ENCODE measurements at places on chromosomes 3 and 15. TPM values are rescaled to one million over a fixed set of nuclear protein-coding genes. Genes with fewer than 3 reads are reported as not detected.

Gene SNX22
- 6.3 TPM for total RNA-seq

- DNase-seq: no peak
Observed at GRCh38 chr3:42804831-42805132, 492 bp upstream of the HIGD1A start.

- peak; percentile 24 for DNase-seq
Observed at GRCh38 chr3:194671511-194671899, 486 bp downstream of the LSG1 start.

- DNase-seq: peak; percentile 6
Observed at GRCh38 chr15:85615930-85616329, 178.8 kb downstream of the KLHL25 start.

DNA sequence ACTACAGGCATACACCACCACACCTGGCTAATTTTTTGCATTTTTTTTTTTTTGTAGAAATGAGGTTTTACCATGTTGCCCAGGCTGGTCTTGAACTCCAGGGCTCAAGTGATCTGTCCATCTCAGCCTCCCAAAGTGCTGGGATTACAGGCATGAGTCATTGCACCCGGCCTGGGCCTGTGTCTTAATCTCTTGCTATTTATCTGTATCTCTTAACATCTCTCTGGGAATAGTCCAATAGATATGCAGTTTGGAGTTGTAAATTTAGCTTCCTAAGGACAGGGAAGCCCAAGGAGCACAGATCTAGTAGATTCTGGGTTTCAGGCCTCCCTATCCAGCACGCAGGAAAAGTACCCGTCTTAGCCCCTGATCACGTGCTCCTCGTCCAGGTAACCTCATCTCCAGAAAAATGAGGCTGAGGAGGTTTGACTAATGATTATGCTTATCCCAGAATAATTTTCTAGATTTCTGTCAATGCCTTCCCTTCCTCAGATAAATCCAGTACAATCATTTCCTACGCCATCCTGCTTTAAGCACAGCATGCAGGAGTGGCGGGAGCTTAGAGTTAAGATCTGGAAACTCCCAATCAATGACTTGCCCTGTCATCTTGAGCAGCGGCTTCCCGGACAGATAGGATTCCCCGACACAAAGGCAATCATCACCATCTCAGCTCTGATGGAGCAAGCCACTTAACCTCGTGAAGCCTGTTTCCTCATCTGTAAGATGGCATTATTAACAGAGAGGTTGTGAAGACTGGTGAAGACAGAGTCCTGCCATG, 12.3 kb upstream of the CTDSPL start:
- DNase-seq: no peak

Gene CLDN1
- total RNA-seq: 0.20 TPM

Gene NCEH1
- 11.5 TPM for total RNA-seq

DNA sequence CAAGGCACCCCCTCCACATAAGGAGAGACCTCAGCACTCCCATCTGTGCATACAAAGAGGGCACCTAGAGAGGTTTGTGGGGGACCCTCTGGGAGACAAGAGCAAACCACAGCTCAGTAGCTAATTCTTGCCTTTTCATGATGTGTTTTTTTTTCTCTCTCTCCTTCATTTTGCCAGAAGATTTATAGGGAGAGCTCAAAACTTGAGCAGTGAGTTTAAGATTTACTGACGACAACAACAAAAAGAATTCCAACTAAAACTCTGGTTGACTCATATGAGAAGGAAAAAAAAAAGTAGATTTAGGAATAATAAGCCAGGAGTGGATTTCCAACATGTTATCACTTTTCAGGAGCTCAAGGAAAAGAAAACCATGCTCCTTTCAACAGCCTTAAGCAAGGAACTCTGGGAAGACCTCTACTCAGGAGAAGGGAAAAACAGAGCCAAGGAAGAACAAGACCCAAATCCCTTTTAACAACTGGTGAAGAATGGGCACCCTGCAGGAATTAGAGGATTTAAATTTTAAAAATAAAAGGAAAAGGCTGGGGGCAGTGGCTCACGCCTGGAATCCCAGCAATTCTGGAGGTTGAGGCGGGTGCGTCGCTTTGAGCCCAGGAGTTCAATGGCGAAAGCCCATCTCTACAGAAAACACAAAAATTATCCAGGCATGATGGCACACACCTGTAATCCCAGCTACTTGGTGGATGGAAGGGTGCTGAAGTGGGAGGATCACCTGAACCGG, 58.2 kb upstream of the RAD18 start:
- no peak for DNase-seq

GRCh38 chr15:62545467-62546227, 380.6 kb upstream of the C2CD4B start:
- no peak for DNase-seq

Gene TRIM71
- 0.17 TPM for total RNA-seq

Gene CAMP
- total RNA-seq: not detected

- DNase-seq: no peak
Observed at GRCh38 chr3:70603103-70603502, 290.7 kb upstream of the MDFIC2 start.

Gene NBEAL2
- total RNA-seq: 72.9 TPM

DNA sequence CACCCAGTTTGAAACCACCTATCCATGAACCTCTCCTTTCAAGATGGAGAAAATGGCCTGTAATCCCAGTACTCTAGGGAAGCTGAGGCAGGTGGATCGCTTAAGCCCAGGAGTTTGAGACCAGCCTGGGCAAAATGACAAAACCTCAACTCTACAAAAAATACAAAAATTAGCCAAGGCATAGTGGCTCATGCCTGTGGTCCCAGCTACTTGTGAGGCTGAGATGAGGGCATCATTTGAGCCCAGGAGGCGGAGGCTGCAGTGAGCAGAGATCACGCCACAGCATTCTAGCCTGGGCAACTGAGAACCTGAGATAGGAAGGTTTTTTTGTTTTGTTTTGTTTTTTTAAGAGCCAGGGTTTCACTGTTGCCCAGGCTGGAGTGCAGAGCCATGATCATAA, 5.4 kb downstream of the TKT start:
- no peak for DNase-seq

- no peak for DNase-seq
Observed at GRCh38 chr3:53591646-53592045, 97.2 kb downstream of the CACNA1D start.

- DNase-seq: no peak
Observed at GRCh38 chr15:80461356-80462095, 57.3 kb downstream of the ARNT2 start.

DNA sequence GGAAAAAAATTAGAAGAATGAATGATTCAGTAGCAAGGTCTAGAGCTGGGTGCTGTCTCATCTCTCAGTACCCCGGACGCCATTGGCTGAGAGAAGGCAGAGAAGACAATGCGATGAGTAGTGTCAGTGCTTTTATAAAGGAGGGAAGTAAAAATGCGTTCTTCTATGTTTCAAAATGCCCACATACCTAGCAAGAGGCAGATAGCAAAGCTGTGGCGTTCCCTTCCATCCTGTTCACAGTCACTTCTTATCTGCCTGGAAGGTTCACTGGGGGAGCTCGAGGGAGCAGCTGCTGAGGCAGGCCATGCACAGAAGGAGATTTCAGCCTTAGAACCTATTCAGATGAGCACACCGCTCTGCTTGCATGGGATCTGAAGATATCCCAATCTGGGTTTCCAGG, 234.0 kb downstream of the RPLP1 start:
- DNase-seq: no peak

DNA sequence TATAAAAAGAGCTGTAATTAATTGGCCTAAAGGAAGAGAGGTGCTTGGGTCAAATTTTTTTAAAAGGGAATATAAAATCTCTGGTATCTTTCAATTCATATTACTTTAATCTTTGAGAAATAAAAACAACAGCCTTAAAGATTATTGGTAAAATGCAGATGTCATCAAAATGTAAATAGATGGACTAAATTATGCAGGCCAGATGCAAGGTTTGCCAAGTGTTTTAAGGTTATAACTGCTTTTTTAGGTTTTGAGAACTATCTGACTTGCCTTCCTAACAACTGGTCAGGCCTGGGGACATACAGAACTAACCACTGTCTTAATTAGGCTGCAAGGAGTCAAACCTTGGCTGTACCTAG, 20.0 kb upstream of the OR5H1 start:
- no peak for DNase-seq

DNA sequence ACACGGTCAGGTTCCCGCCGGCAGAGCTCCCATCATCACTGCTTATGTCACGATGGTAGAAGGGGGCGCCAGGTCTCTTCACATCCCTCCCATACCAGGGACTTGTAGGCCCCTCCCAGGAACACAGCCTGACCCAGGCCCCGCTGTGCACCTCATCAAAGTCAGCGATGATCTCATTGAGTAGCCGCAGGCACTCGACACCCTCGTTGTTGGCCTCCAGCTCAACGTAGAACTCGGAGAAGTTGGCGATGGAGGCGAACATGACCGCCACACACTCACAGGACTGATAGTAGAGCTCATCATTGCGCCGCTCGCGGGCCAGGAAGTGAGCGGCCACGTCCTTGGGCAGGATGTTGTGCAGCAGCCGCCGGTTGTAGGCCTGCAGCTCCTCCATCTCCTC, 89.2 kb downstream of the SEC22A start:
- DNase-seq: no peak

GRCh38 chr15:47720555-47720954, 3.2 kb downstream of the SEMA6D start:
- DNase-seq: no peak

- DNase-seq: no peak
Observed at GRCh38 chr15:89489376-89489775, 7.0 kb downstream of the RHCG start.

DNA sequence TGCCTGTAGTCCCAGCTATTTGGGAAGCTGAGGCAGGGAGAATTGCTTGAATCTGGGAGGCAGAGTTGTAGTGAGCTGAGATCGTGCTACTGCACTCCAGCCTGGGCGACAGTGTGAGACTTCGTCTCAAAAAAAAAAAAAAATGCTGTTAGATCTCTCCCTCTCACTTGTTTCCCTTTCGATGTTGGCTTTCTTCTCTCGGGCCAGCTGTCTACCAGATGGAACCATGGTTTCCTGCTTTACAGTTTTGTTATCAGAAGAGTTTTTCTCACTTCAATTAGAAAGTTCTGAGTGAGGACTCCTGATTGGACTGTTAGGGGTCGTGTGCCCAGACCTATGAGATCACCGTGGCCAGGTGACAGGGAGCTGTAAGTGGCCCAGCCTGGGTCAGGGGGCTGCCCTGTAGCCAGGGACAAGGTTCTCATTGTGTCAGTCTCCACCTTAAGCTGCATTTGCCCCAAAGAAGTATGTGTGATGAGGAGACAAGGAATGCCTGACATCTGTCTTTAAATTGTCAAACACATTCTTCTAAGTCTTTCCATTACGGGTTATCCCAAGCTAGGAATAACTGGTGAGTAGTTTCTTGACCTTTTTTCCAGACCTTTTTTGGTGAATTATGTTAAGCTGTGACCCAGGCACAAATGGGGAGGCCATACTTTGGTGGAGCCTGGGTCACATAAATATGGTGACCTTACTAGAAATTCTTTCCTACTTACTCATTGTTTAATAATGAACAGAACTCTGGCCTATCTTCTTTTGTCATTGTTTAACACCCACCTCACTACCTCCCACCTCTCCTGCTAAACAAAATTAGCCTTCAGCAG, 25.2 kb downstream of the SNAPC5 start:
- no peak for DNase-seq

Gene ADAM10
- total RNA-seq: 158 TPM

Gene SETD5
- 141 TPM for total RNA-seq

DNA sequence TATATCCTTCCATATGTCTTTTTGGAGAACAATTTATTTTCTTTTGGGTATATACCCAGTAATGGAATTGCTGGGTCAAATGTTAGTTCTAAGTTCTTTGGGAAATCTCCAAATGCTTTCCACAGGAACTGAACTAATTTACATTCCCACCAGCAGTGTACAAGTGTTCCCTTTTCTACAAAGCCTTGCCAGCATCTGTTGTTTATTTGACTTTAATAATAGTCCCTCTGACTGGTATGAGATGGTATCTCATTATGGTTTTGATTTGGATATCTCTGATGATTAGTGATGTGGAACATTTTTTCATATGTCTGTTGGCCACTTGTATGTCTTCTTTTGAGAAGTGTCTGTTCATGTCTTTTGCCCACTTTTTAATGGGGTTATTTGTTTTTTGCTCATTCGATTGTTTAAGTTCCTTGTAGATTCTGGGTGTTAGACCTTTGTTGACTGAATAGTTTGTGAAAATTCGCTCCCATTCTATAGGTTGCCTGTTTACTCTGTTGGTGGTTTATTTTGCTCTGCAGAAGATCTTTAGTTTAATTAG, 48.4 kb downstream of the TMEM45A start:
- no peak for DNase-seq

GRCh38 chr3:148820361-148821245, 7.0 kb upstream of the CPB1 start:
- DNase-seq: no peak

- peak; percentile 45 for DNase-seq
Observed at GRCh38 chr3:71955240-71956068, 170.5 kb upstream of the PROK2 start.

DNA sequence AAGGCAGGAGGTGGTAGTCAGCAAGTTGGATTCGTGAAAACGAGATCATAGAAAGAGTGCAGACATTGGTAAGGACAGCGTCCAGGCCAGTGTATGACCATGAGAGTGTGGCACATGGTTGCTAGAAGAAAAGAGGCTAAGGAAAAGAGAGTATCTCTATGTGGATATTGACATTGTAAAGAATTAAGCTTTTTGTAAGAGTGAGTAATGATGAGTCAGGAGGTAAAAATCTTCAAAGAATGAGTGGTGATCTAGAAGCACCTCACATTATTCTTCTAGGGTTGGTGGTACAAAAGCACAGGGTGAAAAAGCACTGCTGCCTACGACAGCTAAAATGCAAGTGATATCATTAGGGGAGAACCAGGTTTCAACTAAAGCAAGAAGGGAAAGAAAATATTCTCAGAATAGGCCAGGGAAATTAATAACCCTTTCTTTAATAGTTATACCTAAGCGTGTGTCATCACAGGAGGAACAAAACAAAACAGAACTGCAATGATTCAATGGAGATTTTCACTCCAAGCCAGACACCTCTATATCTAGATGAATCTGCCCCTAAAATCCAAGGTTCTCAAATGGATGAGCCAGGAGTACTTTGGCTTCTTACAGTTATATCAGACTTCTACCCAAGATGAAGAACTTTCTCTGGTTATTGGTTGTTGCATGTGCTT, 884.7 kb downstream of the NAALADL2 start:
- no peak for DNase-seq

Gene SH3GL3
- 1.3 TPM for total RNA-seq

Data from HCT116 (cell line).